CD4-positive, alpha-beta T cell treated with Interleukin-12 subunit alpha and Interleukin-12 subunit beta, for 1 hour (primary cell): ENCODE measurements at places on chromosomes 4 and X.

DNA sequence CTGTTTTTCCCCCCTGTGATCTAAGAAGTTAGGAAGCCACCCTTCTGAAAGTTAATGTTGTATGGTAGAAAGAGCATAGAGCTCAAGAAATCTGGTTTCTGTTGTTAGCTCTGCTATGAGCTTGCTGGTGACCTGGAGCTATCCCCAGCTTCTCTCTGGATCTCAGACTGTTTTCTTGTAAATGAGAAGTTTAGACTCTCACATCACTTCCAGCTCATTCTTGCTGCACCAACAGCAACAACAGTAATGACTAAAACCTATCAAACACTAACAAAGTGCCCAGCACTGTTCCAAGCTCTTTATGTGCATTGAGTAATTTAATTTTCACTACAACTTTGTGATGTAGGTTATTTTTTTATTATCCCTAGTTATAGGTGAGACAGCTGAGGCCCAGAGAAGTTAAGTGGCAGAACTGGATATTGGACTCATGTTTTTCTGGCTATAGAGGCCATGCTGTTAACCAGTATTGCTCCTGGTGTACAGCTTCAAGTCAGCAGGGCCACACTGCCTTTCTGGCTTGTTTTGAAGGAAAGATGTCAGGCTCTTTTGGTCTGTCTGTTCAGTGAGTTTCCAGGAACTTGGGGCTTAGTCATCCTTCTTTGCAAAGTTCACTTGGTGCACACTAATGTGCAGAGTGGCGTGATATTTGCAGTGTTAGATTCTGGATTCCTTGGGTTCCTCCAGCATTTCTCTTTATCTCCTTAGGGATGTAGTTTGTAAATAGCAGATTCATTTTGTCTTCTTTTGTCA, 27.8 kb upstream of the TMEM164 start:
- DNase-seq: no peak

GRCh38 chr4:111400741-111401140, 744.5 kb upstream of the FAM241A start:
- no peak for DNase-seq

- peak; percentile 15 for DNase-seq
These were observed 203.5 kb downstream of the PRDM5 start for GRCh38 chr4:120718979-120719566.

- DNase-seq: no peak
These were observed 169.4 kb upstream of the NAP1L5 start for GRCh38 chr4:88866862-88867550.

DNA sequence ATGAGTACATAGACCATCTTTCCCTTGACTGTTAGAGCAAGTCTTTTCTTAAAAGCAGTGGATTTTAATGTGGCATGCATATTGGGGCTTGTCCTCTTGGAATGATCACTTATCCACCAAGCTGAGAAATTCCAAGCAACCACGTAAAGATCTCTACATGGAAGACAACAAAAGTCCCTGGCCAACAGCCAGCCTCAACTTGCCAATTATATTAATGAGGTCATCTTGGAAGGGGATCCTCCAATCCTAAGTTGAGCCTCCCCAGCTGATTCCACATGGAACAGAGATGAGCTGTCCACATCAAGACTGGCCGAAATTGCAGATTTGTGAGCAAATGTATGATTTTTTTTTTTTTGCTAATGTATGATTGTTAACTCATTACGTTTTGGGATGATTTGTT, 20.6 kb upstream of the FTHL17 start:
- no peak for DNase-seq

GRCh38 chr4:98517218-98518021, 141.0 kb downstream of the TSPAN5 start:
- DNase-seq: no peak

GRCh38 chrX:101659601-101660063, at the start of gene ARMCX2:
ARMCX2 (minus strand) TSS chrX:101659850; CDS start chrX:101657588, 2,262 bp downstream.
- DNase-seq: peak; percentile 11

DNA sequence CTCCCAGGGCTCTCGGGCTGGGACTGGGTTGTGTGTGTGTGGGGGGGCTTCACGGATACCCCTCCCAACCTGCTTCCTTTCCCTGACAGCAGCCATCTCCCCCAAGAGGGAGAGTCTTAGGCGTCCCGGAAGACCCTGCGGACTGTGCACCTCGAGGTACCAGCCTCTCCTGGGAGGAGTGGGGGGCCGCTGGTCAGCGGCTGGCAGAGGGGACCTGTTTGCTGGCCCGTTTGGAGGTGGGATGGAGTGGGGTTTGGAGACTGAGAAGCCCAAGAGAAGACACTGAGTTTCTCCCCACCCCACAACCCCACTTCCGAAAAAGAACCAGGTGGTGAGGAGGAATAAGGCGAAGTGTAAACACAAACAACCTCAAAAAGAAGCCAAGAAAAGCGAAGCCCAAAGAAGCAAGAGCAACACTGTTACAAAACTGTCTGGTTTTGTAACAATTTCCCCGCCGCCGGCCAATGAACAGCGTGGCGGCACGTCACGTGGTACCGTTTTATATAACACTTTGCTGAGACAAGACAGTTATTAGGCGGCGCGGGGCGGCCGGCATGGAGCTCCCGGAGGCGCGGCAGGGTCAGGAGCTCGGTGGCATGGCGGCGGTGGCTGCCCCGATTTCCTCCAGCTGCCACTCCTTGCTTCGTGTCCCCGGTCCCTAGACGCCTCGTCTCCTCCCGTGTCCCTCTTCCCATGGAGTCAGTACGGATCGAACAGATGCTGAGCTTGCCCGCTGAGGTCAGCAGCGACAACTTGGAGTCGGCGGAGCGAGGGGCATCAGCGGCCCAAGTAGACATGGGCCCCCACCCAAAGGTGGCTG, at the start of gene LONRF3:
LONRF3 (plus strand) TSS at position 531 of the 820 bp plus-strand sequence; CDS start at position 694, 163 bp downstream.
- DNase-seq: peak; percentile 77

GRCh38 chr4:119750771-119751170, 122.2 kb upstream of the PDE5A start:
- DNase-seq: no peak

- no peak for DNase-seq
These were observed 208.7 kb downstream of the SOWAHB start for GRCh38 chr4:76689145-76689817.

DNA sequence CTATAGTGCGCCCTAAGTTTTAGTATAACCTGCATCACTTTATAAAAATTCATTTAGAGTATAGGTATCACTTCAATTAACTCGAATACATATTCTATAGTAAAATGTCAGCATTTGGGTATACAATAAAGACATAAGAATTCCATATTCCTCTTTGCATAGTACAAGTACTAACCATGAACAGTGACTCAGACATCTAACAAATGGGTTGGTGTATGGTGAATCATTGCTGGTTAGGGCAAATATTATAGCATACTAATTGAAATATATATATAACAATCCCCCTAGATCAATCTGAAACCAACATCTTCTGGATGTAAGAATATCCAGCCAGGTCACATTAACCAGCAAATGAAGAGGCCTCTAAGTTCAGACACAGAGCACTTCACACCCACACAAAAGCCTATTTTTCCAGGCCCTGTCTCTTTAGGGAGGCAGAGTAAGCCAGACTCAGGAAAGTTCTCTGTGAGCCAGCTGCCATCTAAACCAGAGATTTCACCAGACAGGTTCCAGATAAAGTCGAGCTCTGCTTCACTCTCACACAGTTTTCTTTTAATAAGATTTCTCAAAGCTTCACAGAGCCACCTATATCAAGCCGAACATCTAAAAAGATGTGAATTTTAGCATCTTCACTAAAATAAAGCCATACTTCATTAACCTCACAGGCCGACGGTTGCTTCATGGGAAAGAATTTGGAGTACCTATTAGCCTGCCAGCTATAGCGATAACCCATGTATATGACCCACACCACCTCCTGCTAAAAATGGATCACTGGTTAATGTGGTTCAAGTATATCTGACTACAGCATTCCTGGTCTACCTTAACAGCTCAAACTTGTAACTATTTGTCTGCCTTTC, 200.0 kb upstream of the FTHL17 start:
- no peak for DNase-seq

- DNase-seq: no peak
These were observed 116.1 kb upstream of the PLAC1 start for GRCh38 chrX:134774190-134775048.

DNA sequence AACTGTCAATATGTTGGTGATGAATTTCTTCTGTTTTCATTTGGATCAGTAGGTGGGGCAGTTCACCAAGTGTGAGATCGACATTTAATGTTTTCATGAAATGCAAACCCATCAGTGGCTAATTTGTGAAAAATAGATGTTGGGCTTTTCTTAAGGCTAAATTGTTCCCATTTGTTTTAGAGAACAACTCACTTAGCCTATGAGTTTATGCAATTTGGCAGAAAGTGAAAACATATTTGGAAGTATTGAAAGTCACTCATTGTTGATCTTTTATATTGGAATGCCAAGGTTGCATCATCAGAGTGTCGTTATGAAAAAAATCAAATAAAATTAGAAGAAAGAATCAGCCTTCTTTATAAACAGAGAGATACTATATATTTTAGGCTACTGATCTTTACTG, 132.4 kb downstream of the RPA4 start:
- DNase-seq: no peak

- DNase-seq: no peak
These were observed 26.9 kb downstream of the GK2 start for GRCh38 chr4:79381161-79381560.

DNA sequence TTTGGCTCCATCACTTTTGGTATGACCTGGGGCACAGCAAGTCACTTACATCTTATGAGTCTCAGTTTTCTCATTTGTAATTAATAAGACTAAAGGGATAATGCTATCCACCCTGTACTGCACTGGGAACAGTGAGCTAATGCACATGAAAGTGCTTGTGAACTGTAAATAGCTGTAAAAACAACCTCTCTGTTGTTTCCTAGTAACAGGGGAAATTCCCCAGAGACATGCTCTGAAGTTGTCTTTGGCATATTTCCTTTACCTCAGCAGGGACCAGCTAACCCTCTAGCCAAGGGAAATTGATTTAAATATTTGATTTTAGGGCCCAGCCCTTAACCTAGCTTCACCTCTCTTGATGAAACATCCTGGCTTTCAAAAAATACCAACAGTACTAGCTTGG, 6.1 kb upstream of the CYSLTR1 start:
- peak; percentile 70 for DNase-seq

DNA sequence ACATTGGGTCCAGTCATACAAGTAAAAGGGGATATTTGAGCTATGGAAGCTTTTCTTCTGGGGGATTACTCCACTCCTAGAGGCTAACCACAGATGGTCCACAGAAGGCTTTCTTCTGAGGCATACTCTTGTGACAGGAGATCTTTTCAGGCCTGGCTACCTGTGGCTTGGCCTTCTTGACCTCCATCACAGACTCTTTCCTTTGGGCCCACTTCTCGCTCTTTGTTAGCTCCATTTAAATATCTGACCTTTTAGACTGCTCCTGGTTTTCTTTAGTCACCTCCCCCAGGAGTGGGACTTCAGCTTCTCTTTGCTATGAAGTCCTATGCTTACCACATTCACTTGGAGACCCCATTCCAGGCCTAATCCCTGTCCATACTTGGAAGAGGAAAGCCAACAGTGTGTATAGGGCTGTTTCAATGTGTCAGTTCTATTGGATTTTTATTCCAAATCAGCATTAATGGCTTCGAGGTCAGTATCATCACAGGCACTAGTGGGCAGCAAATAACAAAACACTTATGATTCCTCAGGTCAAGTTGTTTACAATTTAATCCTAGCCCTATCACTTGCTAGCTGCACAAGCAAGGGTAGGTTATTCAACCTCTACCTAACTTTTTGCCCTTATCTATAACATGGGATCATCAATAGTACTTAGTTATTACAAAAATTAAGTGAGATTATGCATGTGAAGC, 26.3 kb downstream of the GPC3 start:
- no peak for DNase-seq

DNA sequence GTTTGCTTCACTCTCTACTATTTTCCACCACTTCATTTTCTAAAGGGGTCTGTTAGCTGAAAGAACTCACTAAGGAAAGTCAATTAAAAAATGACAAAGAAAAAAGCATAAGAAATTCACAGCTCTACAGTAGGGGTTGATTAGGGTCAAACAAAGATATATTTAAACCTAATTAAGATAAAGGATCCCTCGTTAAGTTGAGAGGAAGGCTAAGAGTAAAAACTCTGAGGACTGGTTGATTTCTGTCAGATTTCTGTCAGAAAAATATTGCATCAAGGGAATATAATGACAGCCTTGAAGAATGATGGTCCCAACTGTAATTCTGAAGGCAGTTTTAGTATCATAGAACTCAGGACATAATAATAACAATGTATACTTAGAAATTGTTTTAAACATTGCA, 218.0 kb downstream of the QDPR start:
- no peak for DNase-seq

GRCh38 chr4:2792711-2793585, at the start of gene SH3BP2:
SH3BP2 (plus strand) TSS chr4:2793085; CDS start chr4:2820618, 27,533 bp downstream.
- peak; percentile 77 for DNase-seq
